ENCODE measurements at places on chromosomes 13 and 19.
A peak's percentile ranks its signal among the peaks of the same experiment; 100 is the strongest.

- DNase-seq: peak; percentile 96
Observed at GRCh38 chr19:1252821-1253513, 4.6 kb downstream of the MIDN start.

DNA sequence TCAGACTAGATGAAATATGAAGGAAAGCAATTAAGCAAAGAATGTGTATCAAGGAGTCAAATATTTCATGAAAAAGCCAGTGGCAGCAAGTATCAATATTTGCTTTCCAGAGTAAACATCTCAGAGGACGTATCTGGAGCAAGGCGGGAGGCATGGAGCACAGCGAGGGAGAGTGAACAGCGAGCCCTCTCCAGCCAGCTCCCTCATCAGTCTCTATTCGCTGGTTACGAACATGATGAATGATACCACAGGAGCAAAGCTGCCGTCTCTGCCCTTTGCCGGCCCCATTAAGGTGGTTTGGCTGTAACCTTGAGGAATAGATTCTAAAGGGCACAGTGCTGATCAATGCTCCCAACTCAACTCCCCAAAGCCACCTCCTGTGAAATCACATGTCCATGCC is 95.8 kb downstream of the CCNA1 start:
- DNase-seq: no peak

DNA sequence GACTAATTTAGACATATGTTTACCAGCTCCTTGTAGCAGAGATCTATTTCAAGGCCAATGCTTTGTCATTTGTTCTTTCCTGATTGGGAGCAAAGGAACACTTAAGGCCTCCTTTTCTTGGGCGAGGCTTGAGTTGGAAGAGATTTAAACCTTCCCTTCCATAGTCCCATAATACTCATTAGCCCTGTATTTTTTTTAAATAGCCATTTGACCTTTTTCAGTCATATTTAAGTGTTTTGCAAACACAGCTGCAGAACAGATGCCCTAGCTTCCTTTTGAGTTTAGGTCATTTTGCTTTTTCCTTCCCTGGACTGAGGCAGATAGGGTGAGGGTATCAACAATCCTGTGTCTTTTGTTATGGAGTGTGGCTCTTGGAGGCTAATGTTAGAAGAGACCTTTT is 198.3 kb downstream of the NBEA start:
- no peak for DNase-seq

GRCh38 chr19:1961000-1961883 is 20.3 kb downstream of the CSNK1G2 start:
- no peak for DNase-seq

GRCh38 chr13:83941701-83942335 is 59.5 kb upstream of the SLITRK1 start:
- DNase-seq: no peak

DNA sequence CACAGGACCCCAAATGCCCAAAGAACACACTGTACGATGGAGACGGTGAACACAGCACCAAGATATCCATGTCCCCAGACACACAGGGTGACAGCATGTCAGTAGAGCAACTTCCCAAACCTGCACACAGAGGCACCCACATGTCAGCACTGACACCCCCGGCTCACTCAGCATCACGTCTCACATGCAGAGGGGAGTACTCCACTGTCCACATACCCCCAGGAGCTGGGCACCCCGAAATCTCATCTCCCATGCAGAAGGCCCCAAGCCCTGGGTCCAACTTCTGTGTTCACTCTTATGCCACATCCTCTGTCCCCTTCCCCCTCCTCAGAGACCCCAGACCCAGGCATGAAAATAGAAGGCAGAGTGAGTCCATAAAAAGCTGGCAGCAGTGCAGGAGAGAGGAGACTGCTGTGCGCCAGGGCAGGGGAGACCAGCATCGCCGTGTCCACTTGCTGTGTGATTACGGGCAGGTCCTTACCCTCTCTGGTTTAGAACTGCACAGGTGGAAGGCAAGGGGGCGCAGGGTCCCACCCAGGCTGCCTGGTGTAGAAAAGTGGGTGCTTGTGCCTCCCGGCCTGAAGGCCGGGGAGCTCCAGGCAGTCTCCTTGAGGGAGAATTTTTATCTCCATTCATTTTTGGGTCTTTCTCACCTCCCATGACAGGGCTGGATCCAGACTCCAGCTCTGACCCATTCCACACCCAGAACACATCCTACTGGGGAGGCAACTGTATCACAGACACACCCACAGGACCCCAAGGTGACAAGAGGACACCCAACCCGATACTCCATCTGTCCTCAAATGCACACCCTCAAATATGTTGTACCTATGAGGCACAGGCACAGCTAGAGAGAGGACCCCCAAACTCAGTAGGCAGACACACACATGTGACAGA is 17.0 kb downstream of the ERFL start:
- DNase-seq: no peak

GRCh38 chr19:46860846-46861690 is at the start of gene ARHGAP35:
ARHGAP35 (plus strand) TSS chr19:46860997; CDS start chr19:46918676, 57,679 bp downstream.
- no peak for DNase-seq

- DNase-seq: no peak
Observed at GRCh38 chr19:20660473-20661140, 764 bp downstream of the ZNF626 start.

- no peak for DNase-seq
Observed at GRCh38 chr19:49497047-49497788, 984 bp downstream of the RPS11 start.

GRCh38 chr19:1672769-1673644 is 20.6 kb upstream of the TCF3 start:
- no peak for DNase-seq

DNA sequence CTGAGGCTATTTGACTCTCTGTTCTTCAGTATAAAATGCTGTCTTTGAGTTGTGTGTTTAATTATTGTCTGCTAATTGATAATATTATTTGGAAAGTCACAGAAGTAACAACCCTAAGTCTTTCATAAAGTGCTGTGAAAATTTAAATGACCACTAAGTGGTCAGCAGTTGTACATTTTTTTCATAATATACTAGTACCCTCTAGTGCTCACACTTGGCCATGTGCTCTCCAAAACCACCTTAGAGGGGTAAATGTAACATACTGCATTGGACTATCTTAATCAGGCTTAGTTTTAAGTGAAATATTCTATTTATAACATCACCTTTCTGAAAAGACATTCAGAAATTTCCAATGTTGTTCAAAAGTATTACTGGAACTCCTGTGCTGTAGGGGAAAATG is 745.3 kb downstream of the GPC5 start:
- no peak for DNase-seq

DNA sequence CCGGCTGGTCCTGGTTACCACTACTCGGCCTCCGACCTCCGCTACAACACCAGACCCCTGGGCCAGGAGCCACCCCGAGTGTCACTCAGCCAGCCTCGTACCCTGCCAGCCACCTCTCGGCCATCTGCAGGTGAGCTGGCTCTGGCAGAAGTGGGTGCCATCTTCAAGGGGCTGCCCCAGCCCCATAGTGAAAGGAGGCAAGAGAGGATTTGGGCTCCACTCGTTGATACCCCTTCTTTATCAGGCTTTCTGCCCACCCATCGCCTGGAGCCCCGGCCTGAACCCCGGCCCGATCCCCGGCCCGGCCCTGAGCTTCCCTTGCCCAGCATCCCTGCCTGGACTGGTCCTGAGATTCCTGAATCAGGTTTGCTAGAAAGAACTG is 7.1 kb downstream of the LTBP4 start:
- no peak for DNase-seq

DNA sequence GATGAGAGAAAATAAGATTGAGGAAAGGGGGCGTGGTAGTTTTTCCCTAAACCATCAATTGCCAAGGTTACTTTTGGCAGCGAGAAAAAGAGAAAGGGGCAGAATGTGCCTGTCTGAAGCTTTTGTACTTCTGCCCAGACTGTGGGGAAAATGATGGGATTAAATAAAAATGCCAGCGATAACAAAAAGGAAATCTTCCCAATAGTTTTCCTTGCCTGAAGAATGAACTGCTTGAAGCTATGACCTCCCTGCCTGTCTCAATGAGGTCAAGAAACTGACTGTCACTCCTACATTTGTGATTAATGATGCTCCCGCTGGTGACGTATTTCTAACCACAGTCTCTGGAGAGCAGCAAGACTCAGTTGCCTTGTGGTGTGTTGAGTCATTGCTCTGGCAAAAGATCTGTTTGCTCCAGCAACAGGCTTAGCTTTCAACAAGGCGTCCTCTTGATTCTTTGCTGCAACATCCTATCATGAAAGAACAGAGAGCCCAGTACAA is 1051.5 kb downstream of the DIAPH3 start:
- no peak for DNase-seq

- DNase-seq: no peak
Observed at GRCh38 chr13:95833126-95833525, 156.2 kb downstream of the DNAJC3 start.

DNA sequence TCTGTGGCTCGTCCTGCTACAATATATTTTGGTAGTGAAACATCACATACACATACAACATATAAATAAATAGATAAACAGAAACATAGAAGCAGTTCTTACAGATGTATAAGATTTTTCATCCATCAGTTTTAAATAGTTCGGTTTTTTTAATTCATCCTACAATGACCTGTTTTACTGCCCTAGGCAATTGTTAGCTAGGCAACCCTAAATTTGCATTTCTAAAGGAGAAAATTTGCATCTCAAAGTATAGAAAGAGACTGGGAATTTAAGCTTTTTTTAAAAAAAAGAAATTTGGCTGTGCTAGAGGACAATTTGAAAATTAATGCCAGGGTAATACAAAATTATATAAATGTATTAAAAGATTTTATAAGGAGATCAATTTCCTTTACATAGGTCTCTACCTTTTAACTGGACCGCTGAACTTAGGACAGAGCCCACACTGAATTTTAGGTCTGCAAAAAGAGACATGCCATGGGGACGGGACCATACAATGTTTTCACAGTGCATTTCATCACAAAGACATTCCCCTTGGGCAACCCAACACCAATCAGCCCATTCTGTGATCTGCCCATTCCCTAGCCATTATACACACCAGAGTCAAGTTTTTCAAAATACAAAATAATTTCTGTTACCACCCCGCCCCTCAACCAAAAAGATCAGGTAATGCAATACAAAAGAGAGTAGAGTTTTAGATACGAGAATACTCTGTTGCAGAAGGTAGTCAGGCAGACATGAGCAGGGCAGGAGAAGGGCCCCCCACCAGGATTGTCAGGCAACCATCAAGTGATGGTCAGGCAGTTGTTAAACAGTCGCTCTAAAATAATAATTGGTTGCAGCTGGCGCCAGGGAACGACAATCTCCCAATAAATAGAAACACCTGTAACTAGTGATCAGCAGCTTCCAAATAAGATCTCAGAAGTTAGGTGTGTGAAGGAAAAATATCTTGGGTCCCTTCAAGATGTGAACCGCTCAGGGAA is 299.7 kb upstream of the SGCG start:
- DNase-seq: no peak

GRCh38 chr19:17648786-17649185 is 39.4 kb downstream of the UNC13A start:
- DNase-seq: no peak

GRCh38 chr13:110676595-110677587 is 29.0 kb downstream of the CARS2 start:
- DNase-seq: no peak

DNA sequence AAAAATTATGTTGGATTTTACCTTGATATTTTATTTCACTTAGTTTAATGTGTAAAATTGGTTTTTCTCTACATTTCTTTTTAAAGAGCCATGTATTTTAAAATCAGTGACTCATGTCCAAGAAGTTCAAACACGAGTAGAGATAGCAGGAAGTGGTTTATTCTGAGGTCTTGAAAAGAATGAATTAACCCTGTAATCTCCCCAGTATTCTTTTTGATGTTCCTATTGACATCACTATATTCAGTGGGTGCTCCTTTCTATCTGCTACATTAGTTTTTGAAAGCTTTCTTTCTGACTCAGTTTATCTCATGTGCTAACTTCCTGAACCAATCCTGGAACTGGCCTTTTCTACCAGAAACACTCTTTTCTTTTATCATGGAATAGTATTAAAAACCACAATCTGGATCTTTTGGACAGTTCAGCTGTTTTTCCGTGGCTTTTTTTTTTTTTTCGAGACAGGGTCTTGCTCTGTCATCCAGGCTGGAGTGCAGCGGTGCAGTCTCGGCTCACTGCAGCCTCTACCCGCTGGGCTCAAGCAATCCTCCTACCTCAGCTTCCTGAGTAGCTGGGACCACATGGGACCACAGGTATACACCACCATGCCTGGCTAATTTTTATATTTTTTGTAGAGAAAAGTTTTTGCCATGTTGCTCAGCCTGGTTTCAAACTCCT is 114.9 kb downstream of the PCCA start:
- DNase-seq: no peak

- peak; percentile 32 for DNase-seq
Observed at GRCh38 chr19:53977991-53978731, 13.3 kb upstream of the CACNG6 start.

DNA sequence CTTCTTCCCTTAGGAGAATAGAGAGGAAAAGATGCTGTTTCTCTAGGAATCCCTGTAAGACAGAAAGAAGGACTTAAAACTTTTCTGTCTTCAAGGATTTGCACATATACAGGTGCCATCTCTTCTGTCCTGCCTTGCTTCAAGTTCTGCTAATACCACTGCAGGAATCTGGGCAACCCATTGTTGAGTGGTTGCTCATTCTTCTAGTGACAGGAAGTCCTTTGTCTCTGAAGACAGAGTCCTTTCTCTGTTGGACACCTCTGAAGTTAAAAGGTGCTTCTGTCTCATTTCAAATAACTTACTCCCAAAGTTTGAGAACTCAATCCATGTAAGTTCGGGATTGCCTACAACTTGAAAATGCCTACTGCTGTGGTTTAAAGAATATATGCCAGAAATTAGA is 114.4 kb upstream of the TMTC4 start:
- DNase-seq: no peak

DNA sequence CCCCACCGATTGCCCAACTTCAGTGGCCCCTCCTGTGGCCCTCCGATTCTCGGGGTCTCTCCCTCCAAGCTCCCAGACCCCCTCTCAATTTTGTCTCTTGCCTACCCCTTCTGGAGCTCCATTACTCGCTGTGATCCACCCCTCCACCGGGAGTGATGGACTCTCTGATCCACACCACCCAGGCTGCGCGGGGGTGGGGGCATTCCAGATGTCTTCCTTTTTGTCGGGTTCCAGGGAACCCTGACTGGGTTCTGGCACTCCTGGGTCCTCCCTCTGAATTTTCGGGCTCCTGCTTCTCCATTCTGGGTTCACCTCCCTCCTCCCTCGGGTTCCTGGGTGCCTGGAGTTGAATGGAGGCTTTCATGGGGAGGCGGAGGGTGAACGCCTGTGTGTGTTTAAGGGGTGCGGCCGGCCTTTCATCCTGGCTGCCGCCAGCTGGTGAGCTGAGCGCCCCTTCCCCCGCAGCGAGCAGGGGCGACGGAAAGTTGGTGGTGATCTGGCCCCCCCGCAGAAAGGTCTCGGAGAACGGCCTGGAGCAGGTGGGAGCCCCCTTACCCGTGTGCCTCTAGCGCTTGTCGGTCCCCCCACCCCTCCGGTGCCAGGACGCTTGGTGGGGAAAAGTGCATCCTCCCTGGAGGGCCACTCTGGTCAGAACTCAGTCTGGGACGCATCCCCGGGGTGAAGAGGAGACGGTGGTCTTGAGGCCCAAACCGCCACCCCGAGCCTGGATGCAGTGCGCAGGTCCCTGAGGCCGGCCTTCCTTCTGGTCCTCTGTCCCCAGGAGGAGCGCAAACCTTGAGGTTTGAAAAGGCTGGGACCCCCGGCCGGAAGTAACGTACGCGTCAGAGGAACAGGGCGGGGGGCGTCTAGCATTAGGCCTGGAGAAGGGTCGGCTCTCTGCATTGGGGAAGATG is 1.6 kb downstream of the MISP3 start:
- no peak for DNase-seq

Data from AG09309 (cell line).